ENCODE measurements at places on chromosomes 4 and X. TPM values are rescaled to one million over a fixed set of nuclear protein-coding genes. Genes with fewer than 3 reads are reported as not detected.

- DNase-seq, result no peak
Observed at GRCh38 chr4:36183665-36184393, 60.5 kb downstream of the ARAP2 start.

The FATE1 gene
- not detected for total RNA-seq

DNA sequence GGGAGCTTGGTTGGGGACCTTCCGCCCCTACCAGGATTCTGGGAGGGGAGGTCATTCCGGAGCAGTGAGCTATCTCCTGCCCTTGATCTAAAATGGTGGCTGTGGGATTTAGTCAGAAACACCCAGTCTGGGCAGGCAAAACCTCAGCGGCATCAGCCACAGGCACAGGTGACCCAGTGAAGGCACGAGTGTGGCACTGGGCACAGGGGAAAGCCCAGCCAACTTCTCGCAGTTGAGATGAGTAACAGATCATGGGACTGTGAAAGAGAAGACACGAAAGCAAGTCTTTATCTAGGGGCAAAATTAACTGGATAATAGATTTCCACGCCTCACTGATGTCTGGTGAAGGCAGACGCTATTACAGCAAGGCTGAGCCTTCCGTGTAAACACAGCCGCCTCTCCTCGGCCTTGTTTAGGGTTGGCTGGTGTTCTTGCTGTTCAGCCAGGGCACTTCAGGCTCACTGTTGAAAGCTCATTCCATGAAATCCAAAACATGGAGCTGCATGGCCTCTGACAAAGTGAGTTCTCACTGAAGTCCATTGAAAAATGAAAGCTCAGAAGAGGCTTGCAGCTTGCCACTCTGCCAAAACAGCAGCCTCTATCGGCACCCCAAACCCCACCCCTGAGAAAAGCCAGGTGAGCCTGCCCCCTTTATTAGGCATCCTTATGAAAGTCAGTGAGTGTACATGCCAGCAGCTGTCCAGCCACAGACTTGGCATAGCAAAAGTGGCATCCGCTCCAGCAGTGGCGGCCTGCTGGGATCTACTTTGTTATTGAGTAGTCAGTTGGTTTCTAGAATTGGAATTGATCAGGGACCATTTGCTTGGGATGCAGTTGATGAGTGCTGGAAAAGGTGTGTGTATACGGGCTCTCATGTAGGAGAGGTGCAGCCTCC, 102.3 kb upstream of the MTM1 start:
- no peak for DNase-seq

DNA sequence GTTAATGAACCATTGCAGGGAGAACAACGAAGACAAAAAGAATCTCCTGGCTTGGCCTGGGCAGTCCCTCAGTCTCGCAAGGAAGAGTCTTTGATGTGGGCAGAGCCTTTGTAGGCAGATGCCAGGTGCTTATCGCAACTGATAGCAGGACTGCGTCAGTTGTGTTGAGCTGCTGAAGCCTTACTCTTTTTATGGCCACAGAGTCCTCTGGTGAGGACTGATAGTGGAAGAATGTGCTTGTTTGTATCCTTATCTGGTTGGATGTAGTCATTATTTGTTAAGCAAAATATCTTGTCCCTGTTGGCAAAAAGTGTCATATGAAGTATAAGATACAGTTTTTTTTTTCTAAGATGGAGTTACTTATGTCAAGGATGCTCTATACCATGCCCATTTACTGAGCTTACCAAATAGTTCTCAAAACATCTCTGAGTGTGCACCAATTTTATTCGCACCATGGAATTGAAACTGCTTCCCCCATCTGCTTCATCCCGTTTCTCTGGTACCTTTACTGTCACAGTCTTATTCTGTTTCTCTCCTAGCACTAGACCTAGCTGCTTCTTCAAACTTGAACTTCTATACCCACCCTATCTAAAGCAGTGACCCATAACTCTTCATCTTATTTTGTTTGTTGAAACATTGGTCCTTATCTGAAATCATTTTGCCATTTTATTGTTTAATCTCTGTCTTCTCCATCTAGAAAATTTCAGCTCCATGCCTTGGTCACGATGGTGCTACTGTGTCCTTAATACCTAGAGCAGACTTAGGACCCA, 47.0 kb upstream of the SPRY1 start:
- DNase-seq, result peak; percentile 11

The PPAT gene
- total RNA-seq, result 18.4 TPM

GRCh38 chrX:133333154-133333750, 82.0 kb downstream of the GPC4 start:
- DNase-seq, result no peak

DNA sequence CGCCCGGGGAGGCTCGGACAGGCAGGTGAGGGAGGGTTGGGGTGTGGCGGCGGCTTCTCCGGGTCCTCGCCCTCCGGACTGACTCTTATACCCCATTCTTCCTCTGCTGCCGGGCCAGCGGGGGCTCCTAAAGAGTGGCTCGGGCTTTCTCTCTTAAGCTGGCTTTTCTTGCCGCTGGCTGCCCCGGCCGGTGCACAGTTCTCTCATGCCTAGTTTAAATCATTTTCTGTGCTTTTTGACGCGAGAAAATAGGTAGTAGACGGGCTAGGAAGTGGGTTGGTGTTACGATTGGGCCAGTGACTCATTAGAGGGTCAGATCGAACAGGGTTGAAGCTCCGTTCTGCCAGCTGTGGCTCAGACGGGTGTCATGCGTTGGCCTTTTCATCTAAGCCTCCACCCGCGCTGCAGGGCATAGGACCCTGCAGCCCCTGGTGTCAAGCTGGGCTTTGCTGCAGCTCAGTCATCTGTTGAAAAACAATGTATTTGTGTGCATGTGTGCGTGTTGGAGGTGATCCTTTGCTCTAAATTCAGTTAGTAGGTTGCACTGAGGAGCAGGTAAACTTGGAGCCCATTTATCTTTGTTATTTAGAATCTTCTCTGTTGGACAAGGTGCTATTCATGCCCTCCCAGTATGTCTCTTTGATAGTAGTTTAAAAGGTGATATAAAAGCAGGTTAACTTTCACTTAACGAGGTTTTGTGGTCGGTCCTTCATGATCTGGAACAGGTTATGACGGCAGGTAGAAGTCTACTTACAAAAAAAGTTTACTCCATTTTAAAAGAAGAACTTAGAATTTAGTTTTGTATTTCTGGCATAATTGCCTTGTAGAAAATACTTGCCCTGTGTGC, 802 bp downstream of the BMP2K start:
- peak; percentile 60 for DNase-seq

The CCDC149 gene
- 18.3 TPM for total RNA-seq

Measured in fibroblast of the aortic adventitia (primary cell).